ENCODE measurements at places on chromosomes 11 and 22. TPM values are rescaled to one million over a fixed set of nuclear protein-coding genes. Genes with fewer than 3 reads are reported as not detected.
A peak's percentile ranks its signal among the peaks of the same experiment; 100 is the strongest.

The LRRC74B gene
- total RNA-seq = not detected

GRCh38 chr22:42399315-42400271 is 32.6 kb downstream of the NFAM1 start:
- no peaks in the 10 kb centered on the region for H3K36me3 ChIP-seq
- H3K4me1 ChIP-seq = no peaks in the 10 kb centered on the region
- H3K4me3 ChIP-seq = no peak overlapping the region
- DNase-seq = no peak
- no peak overlapping the region for H3K27ac ChIP-seq

The PCF11 gene
- 53.4 TPM for total RNA-seq

The C22orf42 gene
- total RNA-seq = 4.0 TPM

GRCh38 chr11:12212174-12212820 is 101.9 kb downstream of the MICAL2 start:
- H3K27ac ChIP-seq = no peak overlapping the region
- peaks cover 18% of the 10 kb centered on the region for H3K4me1 ChIP-seq
- no peaks in the 10 kb centered on the region for H3K36me3 ChIP-seq
- no peaks in the 10 kb centered on the region for H3K27me3 ChIP-seq

The OR10G6 gene
- total RNA-seq = not detected

The C22orf23 gene
- total RNA-seq = not detected

GRCh38 chr22:45125188-45125587 is 38.5 kb upstream of the NUP50 start:
- H3K27ac ChIP-seq = no peak overlapping the region
- H3K27me3 ChIP-seq = no peaks in the 10 kb centered on the region
- no peak overlapping the region for H3K4me3 ChIP-seq
- H3K36me3 ChIP-seq = no peaks in the 10 kb centered on the region
- no peak for DNase-seq

DNA sequence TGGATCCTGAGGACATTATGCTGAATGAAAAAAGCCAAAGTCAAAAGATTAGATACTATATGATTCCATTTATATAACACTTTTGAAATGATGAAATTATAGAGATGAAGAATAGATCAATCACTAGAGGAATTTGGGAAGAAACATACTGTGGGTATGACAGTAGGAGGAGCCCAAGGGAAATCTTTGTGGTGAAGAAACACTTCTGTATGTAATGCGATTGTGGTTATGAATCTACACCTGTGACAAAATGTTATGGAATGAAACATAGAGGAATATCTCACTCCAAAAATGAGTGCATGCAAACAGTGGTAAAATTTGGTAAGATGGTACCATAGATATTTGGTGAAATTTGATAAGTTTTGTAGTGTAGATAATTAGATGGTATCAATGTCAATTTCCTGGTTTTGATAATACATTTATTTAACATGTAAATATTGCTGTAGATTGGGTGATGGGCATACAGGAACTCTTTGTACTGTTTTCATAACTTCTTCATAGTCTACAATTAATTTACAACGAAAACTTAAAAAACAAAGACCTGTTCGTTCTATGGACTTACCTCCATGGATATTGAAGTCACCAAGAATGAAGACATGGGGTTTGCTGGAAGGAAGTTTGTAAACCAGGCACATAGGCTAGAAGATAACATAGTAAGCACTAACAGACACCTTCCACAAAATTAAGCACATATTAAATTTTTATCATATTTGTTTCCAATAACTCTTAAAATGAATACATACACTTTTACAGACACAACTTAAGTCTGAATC is 11.5 kb downstream of the MRGPRX1 start:
- no peaks in the 10 kb centered on the region for H3K27me3 ChIP-seq
- H3K27ac ChIP-seq = no peak overlapping the region
- H3K4me1 ChIP-seq = no peaks in the 10 kb centered on the region
- no peaks in the 10 kb centered on the region for H3K36me3 ChIP-seq

The CDC42BPG gene
- total RNA-seq = 13.5 TPM

GRCh38 chr22:19808873-19809478 is 45.7 kb downstream of the GNB1L start:
- no peaks in the 10 kb centered on the region for H3K27me3 ChIP-seq
- no peaks in the 10 kb centered on the region for H3K36me3 ChIP-seq
- no peak overlapping the region for H3K4me3 ChIP-seq
- H3K27ac ChIP-seq = no peak overlapping the region

DNA sequence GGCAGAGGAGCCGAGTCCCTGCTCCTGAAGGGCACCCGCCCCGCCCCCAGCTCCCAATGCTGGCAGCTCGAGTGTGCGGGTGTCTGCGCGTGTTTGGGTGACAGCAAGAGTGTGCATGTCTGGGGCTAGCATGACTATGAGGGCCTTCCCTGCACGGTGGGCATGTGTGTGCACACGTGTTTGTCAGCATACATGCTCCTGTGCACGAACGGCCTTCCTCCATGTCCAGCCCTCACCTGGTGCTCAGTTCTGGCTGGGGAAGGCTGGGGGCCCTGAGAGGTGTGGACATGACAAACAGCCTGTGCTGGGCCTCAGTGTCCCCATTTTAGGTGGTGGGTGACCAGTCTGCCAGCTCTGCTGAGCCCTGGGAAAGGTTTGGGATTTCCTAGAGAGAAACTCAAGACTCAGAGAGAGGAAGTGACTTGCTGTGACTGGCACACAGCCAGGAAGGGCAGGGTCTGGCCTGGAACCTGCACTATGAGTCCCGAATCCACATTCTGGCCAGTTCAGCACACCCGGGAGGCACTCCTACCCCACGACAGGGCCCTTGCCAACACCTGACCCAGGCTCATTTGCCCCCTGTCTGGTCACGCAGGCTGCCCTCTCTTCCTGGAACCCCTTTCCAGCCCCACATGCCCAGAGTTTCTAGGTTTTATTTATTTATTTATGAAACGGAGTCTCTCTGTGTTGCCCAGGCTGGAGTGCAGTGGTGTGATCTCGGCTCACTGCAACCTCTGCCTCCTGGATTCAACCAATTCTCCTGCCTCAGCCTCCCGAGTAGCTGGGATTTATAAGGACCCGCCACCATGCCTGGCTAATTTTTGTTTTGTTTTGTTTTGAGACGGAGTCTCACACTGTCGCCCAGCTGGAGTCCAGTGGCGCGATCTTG is 3.3 kb upstream of the SHISA8 start:
- H3K27ac ChIP-seq = no peak overlapping the region
- no peaks in the 10 kb centered on the region for H3K36me3 ChIP-seq
- no peaks in the 10 kb centered on the region for H3K27me3 ChIP-seq
- peaks cover 28% of the 10 kb centered on the region for H3K4me1 ChIP-seq

- H3K4me1 ChIP-seq = peaks cover 14% of the 10 kb centered on the region
- H3K4me3 ChIP-seq = no peak overlapping the region
- H3K27ac ChIP-seq = no peak overlapping the region
- no peaks in the 10 kb centered on the region for H3K27me3 ChIP-seq
- DNase-seq = peak; percentile 85
Observed at GRCh38 chr22:45268958-45269844, 15.5 kb upstream of the UPK3A start.

The WBP2NL gene
- 11.2 TPM for total RNA-seq

The IGF2 gene
- total RNA-seq = 10.6 TPM

The PHETA2 gene
- total RNA-seq = 9.2 TPM

DNA sequence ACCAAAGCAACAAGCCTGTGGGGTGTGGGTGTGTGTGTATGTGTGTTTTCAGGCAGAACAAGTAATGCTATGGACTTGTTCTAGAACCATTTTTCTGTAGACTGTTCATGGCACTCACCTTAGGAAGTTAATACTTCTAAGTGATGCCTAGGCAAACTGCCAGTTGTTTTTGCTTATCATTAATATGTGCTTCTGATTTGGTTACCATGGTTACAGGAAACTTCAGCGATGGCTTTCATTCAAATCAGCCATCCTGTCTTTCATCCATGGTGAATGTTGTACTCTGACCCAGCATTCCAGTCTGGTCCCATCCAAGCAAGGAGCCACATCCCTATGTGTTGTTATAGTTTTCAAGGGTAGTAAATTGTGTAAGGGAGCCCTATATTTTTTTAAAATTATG is 49.8 kb upstream of the ARHGAP20 start:
- H3K27me3 ChIP-seq = no peaks in the 10 kb centered on the region
- H3K36me3 ChIP-seq = no peaks in the 10 kb centered on the region
- H3K4me1 ChIP-seq = peaks cover 9% of the 10 kb centered on the region
- no peak overlapping the region for H3K27ac ChIP-seq
- H3K4me3 ChIP-seq = no peak overlapping the region

The PHOX2A gene
- not detected for total RNA-seq

DNA sequence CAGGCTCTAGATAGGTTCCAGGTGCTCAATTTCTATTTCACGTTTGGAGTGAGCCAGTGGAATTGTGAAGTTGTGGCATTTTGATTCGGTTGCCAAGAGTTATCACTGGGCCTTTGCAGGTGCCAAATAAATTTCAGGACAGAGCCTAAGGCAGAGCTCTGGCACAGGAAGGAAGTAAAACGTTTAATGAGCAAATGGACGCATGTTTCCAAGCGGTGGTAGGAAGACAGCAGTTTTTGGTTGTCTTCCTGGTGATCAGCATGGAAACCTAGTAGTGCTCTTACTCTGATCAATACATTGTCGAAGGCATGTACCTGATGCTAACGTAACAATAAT is 452 bp downstream of the BIRC3 start:
- H3K4me1 ChIP-seq = peaks cover 47% of the 10 kb centered on the region
- peak overlapping the region; percentile 84 for H3K27ac ChIP-seq
- H3K36me3 ChIP-seq = no peaks in the 10 kb centered on the region
- H3K27me3 ChIP-seq = no peaks in the 10 kb centered on the region
- DNase-seq = no peak

- H3K27ac ChIP-seq = no peak overlapping the region
- H3K36me3 ChIP-seq = no peaks in the 10 kb centered on the region
- H3K4me1 ChIP-seq = no peaks in the 10 kb centered on the region
- H3K27me3 ChIP-seq = no peaks in the 10 kb centered on the region
Observed at GRCh38 chr11:123233280-123233974, 38.4 kb upstream of the CLMP start.

The HBE1 gene
- total RNA-seq = not detected

DNA sequence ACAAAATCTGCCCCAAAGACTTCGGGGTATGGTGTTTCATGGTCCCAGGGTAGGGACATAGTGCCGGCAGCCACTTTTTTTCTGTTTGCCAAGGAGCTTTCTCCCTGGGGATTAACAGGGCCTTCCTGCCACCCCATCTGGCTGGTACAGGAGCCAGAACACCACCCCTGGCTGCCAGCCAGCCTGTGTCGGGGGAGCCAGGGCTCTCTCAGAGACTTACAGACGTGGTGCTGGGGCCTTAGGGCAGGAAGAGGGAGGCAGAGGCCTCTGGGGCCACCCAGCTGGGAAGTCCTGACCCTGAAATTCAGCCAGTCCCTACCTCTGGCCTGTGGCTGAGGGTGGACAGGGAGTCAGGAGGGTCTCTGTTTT is 52.4 kb upstream of the CDON start:
- H3K36me3 ChIP-seq = no peaks in the 10 kb centered on the region
- peaks cover 41% of the 10 kb centered on the region for H3K4me1 ChIP-seq
- H3K27ac ChIP-seq = peak overlapping the region; percentile 26
- no peaks in the 10 kb centered on the region for H3K27me3 ChIP-seq
- H3K4me3 ChIP-seq = no peak overlapping the region
- DNase-seq = peak; percentile 64

GRCh38 chr11:47860536-47860935 is 12.4 kb upstream of the NUP160 start:
- no peak overlapping the region for H3K4me3 ChIP-seq
- no peaks in the 10 kb centered on the region for H3K36me3 ChIP-seq
- H3K27ac ChIP-seq = no peak overlapping the region
- no peak for DNase-seq
- H3K4me1 ChIP-seq = no peaks in the 10 kb centered on the region
- H3K27me3 ChIP-seq = no peaks in the 10 kb centered on the region

DNA sequence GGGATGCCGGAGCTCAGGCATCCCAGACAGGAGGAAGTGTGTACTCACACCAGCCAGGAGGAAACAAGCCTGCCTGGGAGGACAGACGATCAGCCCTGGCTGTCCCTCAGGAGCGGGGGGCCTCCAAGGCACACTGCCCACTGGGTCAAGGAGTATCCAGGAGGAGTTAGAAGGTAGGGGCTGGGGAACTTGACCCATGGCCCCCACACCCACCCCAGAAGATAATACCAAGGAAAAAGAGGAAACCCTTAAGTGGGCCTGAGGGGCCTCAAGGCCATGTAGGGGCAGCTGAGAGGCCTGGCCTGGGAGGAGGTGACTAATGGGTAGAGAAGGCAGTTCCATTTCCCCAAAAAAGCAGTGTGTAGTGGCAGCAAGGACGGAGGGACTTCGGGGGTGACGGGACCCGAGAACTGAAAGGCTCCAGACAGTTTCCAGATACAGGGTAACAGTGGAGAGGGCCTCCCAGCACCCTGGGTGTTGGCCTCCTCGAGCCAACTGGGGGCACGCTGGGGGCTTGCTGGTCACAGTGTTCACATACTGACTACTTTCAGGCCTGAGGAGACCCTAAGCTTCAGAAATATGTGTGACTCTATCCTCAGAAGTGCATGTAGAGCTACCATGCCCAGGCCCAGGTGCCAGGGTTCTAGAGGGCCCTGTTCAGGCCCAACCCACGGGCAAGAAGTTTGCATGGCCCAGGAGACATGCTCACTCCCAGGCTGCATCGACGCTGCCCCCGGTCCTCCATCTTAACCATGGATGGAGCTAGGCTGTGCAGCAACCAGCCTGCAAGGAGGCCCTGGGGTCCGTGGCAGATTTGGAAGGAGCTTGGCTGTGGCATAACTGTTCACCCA is 75.7 kb upstream of the PITPNB start:
- no peak overlapping the region for H3K27ac ChIP-seq
- no peaks in the 10 kb centered on the region for H3K27me3 ChIP-seq
- no peaks in the 10 kb centered on the region for H3K4me1 ChIP-seq
- H3K4me3 ChIP-seq = no peak overlapping the region

DNA sequence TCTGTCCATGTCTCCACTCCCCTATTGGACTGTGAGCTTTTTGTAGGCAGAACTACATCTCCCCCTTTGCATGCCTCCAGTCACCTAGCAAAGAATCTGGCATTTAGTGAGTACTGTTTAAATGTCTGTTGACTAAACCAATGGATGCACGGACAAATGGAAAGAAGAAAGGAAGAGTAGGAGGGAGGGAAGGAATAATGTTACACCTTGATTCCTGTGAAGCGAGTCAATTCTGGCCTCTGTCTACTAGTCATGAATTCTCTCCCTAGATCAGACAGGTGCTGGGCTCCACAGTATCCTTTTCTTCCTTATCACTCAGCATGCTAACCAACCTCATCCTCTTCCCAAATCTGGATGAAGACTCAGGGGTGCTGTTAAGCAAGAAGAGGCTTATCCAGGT is 33.6 kb downstream of the GALNT18 start:
- H3K4me1 ChIP-seq = no peaks in the 10 kb centered on the region
- no peak overlapping the region for H3K27ac ChIP-seq
- H3K36me3 ChIP-seq = no peaks in the 10 kb centered on the region
- no peak overlapping the region for H3K4me3 ChIP-seq
- no peaks in the 10 kb centered on the region for H3K27me3 ChIP-seq

The CARNS1 gene
- 2.1 TPM for total RNA-seq

The ZNF70 gene
- total RNA-seq = 9.9 TPM

DNA sequence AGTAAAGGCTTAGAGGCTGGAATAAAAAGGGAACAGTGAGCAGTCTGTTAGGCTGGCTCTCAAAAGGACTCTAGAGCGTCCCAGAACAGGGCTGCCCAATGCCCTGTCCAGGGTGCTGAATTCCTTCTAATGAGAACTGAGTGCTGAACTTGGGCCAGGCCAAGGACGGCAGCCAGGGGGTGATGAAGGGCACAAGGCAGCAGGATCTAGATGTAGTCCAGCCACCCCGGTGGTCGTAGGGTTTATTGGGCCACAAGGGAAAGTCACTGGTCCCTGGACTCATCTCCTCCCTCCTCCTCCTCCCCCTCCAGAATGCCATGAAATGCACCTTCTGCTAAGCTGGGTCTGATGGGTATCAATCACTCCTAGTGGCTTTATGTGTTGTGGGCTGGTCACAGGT is 19.2 kb downstream of the NPTXR start:
- peak; percentile 45 for DNase-seq
- H3K4me1 ChIP-seq = no peaks in the 10 kb centered on the region
- H3K27me3 ChIP-seq = no peaks in the 10 kb centered on the region
- no peaks in the 10 kb centered on the region for H3K36me3 ChIP-seq
- H3K27ac ChIP-seq = no peak overlapping the region

All from body of pancreas (tissue), 4 donors.